Neural progenitor cell (in vitro differentiated cells): ENCODE measurements at places on chromosomes 4 and X. TPM values are rescaled to one million over a fixed set of nuclear protein-coding genes. Genes with fewer than 3 reads are reported as not detected.

DNA sequence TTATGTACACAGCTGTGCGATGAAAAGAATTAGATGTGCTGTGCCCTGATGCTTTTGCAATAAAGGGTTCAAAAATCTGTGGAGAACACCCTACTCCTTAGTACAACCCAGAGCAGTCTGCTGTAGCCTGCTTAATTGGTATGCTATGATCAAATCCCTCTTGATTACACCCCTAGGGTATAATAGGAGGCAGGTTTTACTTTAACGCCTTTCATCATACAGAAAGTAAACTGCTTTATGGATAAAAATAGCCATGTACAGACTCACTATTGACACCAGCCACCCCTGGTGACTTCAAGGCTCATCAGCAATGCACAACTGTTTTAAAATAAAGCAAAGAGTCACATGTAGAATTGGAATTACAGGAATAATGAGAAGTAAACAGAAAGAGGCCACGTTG is 315.3 kb downstream of the DMD start:
- no peaks in the 10 kb centered on the region for H3K36me3 ChIP-seq
- H3K27me3 ChIP-seq, result no peaks in the 10 kb centered on the region
- no peak overlapping the region for H3K27ac ChIP-seq
- no peak overlapping the region for H3K4me3 ChIP-seq
- no peak for DNase-seq

GRCh38 chrX:7574325-7574724 is 268.6 kb upstream of the VCX start:
- H3K36me3 ChIP-seq, result no peaks in the 10 kb centered on the region
- H3K4me1 ChIP-seq, result no peaks in the 10 kb centered on the region
- no peak overlapping the region for H3K27ac ChIP-seq
- no peaks in the 10 kb centered on the region for H3K27me3 ChIP-seq
- DNase-seq, result peak; percentile 57
- no peak overlapping the region for H3K4me3 ChIP-seq

The ETNPPL gene
- 0.19 and 0.43 TPM in 2 replicates for total RNA-seq

The TLR3 gene
- total RNA-seq, result 0.62 and 0.92 TPM in 2 replicates

The ERVMER34-1 gene
- total RNA-seq, result 2.0 and 2.1 TPM in 2 replicates

The ASB9 gene
- total RNA-seq, result 0.77 and 1.1 TPM in 2 replicates

GRCh38 chr4:12110627-12111026 is 681.9 kb upstream of the HS3ST1 start:
- no peak overlapping the region for H3K4me3 ChIP-seq
- no peaks in the 10 kb centered on the region for H3K27me3 ChIP-seq
- no peak overlapping the region for H3K27ac ChIP-seq
- H3K4me1 ChIP-seq, result no peaks in the 10 kb centered on the region
- DNase-seq, result no peak

DNA sequence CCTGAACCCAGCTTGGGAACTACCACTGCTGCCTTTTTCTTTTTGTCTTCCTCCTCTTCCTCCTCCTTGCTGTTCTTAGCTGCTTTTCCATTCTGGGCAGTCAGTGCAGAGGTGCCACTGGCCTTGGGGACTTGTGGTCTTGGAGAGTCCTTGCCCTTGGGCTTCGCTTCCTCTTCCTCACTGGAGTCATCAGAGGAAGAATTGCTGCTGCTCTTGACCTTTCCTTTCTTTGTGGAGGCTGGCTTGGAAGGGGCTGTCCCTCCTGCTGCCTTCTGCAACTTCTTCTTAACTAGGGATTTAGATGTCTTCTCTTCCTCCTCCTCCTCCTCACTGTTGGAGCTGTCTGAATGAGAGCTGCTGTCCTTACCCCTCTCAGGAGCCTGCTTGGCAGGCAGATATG is 53.2 kb downstream of the FAM9B start:
- no peak overlapping the region for H3K4me3 ChIP-seq
- no peaks in the 10 kb centered on the region for H3K4me1 ChIP-seq
- H3K27ac ChIP-seq, result no peak overlapping the region
- H3K36me3 ChIP-seq, result no peaks in the 10 kb centered on the region
- H3K27me3 ChIP-seq, result no peaks in the 10 kb centered on the region

DNA sequence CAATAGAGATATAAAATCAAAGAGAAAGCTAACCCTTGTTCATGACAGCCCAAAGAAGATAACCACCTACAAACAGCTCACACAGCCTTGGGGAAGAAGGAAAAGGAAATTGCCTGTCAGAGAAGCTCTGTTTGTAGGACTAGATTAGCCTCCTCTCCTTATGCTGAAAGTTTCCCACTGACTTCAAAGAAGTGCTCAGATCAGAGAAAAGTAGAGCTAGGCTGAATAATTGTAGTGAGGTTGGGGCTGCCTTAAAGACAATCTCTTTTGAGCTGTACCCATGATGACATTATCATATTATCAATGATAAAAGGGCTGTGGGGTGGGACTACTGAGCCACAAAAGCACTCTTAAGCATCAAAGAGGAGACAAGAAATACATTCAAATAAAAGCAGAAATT is 223.0 kb upstream of the GALNT7 start:
- H3K27me3 ChIP-seq, result no peaks in the 10 kb centered on the region
- no peaks in the 10 kb centered on the region for H3K36me3 ChIP-seq
- no peak overlapping the region for H3K27ac ChIP-seq
- H3K4me3 ChIP-seq, result no peak overlapping the region
- peaks cover 6% of the 10 kb centered on the region for H3K4me1 ChIP-seq

DNA sequence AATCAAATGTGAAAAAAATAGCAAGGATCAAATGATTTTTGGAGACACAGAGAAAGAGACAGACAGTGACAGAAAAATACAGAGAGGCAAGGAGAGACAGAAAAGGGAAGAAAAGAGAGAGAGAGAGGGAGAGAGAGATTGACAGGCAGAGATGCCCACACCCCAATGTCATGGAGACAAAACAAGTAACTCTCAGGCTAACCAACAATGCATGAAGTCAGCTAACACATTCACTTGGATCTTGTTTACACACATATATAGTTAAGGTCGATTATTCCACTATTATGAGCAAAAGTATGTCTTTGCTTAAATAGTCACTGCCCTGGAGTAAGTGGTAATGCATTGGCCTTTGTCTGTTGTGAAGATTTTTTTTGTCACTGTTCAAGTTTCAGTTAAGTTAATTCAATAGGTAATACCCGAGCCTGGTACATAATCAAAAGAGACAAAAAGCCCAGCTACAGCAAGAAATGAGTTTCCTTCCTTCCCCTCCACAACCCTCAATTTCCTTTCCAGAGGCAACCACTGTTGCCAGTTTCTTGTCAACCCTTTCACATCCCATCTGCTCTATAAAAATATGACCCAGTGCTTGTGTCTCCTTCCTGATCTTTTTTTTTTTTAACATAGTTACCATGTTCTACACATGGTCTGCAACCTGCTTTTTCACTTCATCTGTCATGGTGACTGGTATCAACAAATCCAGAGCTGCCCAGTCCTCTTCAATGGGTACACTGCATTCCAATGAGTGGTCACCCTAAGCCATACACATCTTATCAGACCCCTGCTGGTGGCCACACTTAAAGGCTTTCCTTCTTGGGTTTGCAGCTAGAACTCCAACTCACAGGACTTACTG is 52.1 kb downstream of the PROM1 start:
- no peak for DNase-seq
- no peaks in the 10 kb centered on the region for H3K36me3 ChIP-seq
- H3K4me3 ChIP-seq, result no peak overlapping the region
- H3K27me3 ChIP-seq, result no peaks in the 10 kb centered on the region
- H3K27ac ChIP-seq, result peak overlapping the region; percentile 71

DNA sequence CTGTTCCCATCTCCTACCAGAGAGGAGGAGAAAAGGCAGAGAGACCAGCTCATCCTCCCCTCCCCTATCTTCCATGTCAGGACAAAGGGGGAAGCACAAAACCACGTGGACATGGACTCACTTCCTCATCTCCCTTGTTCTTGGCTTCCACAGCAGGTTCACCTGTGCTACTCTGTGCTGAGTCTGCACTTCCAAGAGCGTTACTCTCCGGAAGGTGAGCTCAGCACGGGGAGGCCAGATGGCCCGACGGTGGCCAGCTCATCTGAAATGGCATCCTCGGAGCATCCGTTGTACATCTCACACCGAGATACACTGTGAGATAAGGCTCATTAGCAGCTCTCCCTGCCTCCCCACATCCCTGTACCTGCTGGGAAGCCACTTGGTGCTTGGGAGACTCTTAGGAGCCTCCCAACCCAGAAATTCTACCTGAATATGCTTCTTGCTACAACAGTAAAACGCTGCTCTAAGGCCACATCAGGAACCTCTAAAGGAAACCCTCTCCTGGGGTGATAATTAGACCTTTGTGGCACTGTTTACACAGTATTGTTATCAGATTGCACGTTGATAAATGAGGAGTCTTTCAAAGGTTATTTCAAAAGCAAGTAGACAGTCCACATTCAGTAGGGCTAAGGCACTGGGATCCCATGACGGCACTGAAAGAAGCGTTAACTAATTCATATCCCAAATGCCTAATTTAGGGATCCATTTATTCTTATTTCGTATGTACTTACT is 19.4 kb downstream of the LGI2 start:
- no peak overlapping the region for H3K4me3 ChIP-seq
- no peak for DNase-seq
- H3K36me3 ChIP-seq, result no peaks in the 10 kb centered on the region
- H3K27ac ChIP-seq, result no peak overlapping the region

The STK26 gene
- 115 and 182 TPM in 2 replicates for total RNA-seq

The GAB3 gene
- total RNA-seq, result not detected in 2 replicates

The CT45A1 gene
- total RNA-seq, result not detected in 2 replicates

The GAGE12E gene
- not detected in 2 replicates for total RNA-seq

The MAGEA2B gene
- total RNA-seq, result not detected in 2 replicates

GRCh38 chr4:16055471-16055870 is 28.4 kb downstream of the PROM1 start:
- H3K27ac ChIP-seq, result no peak overlapping the region
- peaks cover 29% of the 10 kb centered on the region for H3K4me1 ChIP-seq
- no peaks in the 10 kb centered on the region for H3K27me3 ChIP-seq
- no peak for DNase-seq
- H3K36me3 ChIP-seq, result no peaks in the 10 kb centered on the region

DNA sequence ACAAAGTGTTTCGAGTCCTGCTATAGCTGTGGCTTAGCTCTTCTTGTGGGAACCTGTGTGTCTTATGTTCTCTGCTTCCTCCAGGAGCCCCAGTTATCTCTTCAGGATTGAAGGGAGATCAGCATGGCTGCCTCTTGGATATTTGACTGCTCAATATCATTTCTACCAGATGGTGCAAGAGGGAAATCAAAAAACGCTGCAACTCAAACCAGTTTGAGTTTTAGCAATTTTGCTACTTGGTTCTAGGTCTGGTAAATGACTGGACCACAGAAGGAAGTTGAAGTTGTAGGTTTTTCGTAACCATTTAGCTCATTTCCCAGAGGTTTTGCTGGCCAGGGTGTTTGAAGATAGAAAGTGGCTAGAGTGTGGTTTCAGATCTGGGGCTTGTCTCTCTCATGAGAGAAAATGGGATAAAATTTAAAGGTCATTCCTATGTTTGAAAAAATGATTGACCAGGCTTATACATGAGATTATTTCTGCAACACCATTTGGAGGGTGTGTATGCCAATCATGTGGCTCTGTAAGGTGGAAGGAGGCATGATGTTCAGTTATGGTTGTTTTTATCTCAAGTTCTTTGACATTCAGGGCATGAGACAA is 210.4 kb downstream of the SPRY1 start:
- no peaks in the 10 kb centered on the region for H3K4me1 ChIP-seq
- no peak overlapping the region for H3K27ac ChIP-seq
- no peaks in the 10 kb centered on the region for H3K36me3 ChIP-seq
- H3K4me3 ChIP-seq, result no peak overlapping the region
- DNase-seq, result no peak

- no peaks in the 10 kb centered on the region for H3K36me3 ChIP-seq
- H3K4me3 ChIP-seq, result no peak overlapping the region
- DNase-seq, result no peak
- H3K27me3 ChIP-seq, result no peaks in the 10 kb centered on the region
- H3K4me1 ChIP-seq, result no peaks in the 10 kb centered on the region
Observed at GRCh38 chr4:151573474-151573873, 164.5 kb downstream of the FHIP1A start.

- DNase-seq, result no peak
- no peak overlapping the region for H3K27ac ChIP-seq
- peaks cover 28% of the 10 kb centered on the region for H3K27me3 ChIP-seq
Observed at GRCh38 chr4:3771164-3771809, 5.1 kb downstream of the ADRA2C start.

The GC gene
- total RNA-seq, result not detected in 2 replicates

- H3K36me3 ChIP-seq, result no peaks in the 10 kb centered on the region
- no peak overlapping the region for H3K27ac ChIP-seq
- H3K4me3 ChIP-seq, result no peak overlapping the region
- DNase-seq, result no peak
Observed at GRCh38 chr4:148962539-148963290, 520.5 kb upstream of the NR3C2 start.

- H3K4me1 ChIP-seq, result peaks cover 11% of the 10 kb centered on the region
- no peak overlapping the region for H3K27ac ChIP-seq
- no peak for DNase-seq
- no peaks in the 10 kb centered on the region for H3K36me3 ChIP-seq
- H3K4me3 ChIP-seq, result no peak overlapping the region
Observed at GRCh38 chr4:99324979-99325378, 3.8 kb upstream of the ADH1B start.

DNA sequence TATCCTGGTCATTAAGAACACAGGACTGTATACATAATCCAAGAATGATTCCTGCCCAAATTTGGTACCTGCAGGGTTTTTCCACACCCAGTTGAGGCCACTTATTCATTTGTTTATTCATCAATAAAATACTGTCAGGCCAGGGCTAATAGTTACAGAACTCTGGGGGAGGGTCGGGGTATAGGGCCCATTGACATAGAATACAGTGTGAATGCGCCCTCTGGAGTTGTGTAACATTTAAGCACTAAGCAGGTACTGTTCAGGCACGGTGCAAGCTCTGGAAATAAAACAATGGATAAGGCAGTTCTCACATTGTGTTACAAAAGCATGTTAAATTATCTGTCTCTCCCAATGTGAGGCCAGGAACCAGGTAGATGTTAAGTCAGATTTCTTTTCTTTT is 30.8 kb upstream of the LRBA start:
- H3K36me3 ChIP-seq, result no peaks in the 10 kb centered on the region
- DNase-seq, result peak; percentile 58
- no peaks in the 10 kb centered on the region for H3K27me3 ChIP-seq
- no peak overlapping the region for H3K27ac ChIP-seq
- H3K4me1 ChIP-seq, result peaks cover 10% of the 10 kb centered on the region

- H3K27ac ChIP-seq, result no peak overlapping the region
- peaks cover 7% of the 10 kb centered on the region for H3K4me1 ChIP-seq
- no peaks in the 10 kb centered on the region for H3K36me3 ChIP-seq
- no peak for DNase-seq
Observed at GRCh38 chr4:74318276-74318675, 10.0 kb downstream of the EPGN start.

The PNMA6F gene
- 0.22 TPM in 1 of 2 replicates, not detected in the other for total RNA-seq

The JAKMIP1 gene
- total RNA-seq, result 5.1 and 5.5 TPM in 2 replicates

DNA sequence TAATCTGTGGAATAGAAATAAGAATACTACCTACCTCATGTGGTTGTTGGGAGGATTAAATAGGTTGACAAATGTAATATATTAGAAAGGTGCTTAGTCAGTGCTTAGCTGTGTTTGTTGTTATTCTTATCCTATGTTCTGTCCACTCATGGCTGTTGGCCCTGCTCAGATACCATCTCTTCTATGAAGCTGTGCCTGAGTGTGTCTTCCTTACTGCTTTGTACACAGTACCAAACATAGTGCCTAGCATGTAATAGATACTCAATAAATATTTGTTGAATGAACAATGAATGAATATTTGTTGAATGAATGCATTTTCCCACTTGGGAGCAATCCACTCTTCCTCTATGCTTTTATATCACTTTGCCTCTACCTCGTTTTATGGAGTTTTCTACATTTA is 57.2 kb downstream of the NHS start:
- DNase-seq, result no peak
- no peak overlapping the region for H3K27ac ChIP-seq
- no peaks in the 10 kb centered on the region for H3K36me3 ChIP-seq
- no peaks in the 10 kb centered on the region for H3K27me3 ChIP-seq

- peaks cover 32% of the 10 kb centered on the region for H3K4me1 ChIP-seq
- H3K4me3 ChIP-seq, result no peak overlapping the region
- no peaks in the 10 kb centered on the region for H3K36me3 ChIP-seq
- H3K27me3 ChIP-seq, result no peaks in the 10 kb centered on the region
Observed at GRCh38 chr4:61397174-61397573, 197.0 kb downstream of the ADGRL3 start.
